Adrenal gland (tissue), 19 donors: ENCODE measurements at places on chromosomes 11 and 22. TPM values are rescaled to one million over a fixed set of nuclear protein-coding genes. Genes with fewer than 3 reads are reported as not detected.

GRCh38 chr11:65590240-65590738, 5.3 kb downstream of the KCNK7 start:
- H3K27me3 ChIP-seq: no peaks in the 10 kb centered on the region
- H3K27ac ChIP-seq: no peak overlapping the region
- peaks cover 32% of the 10 kb centered on the region for H3K4me1 ChIP-seq
- no peaks in the 10 kb centered on the region for H3K36me3 ChIP-seq

GRCh38 chr11:108958368-108959104, 293.7 kb downstream of the DDX10 start:
- H3K27ac ChIP-seq: no peak overlapping the region
- H3K4me3 ChIP-seq: no peak overlapping the region
- H3K4me1 ChIP-seq: peaks cover 14% of the 10 kb centered on the region
- no peaks in the 10 kb centered on the region for H3K27me3 ChIP-seq
- peak; percentile 41 for DNase-seq
- H3K36me3 ChIP-seq: no peaks in the 10 kb centered on the region

- no peaks in the 10 kb centered on the region for H3K36me3 ChIP-seq
- DNase-seq: no peak
- no peaks in the 10 kb centered on the region for H3K27me3 ChIP-seq
These were observed 793.3 kb downstream of the CNTN5 start for GRCh38 chr11:99814021-99814420.

DNA sequence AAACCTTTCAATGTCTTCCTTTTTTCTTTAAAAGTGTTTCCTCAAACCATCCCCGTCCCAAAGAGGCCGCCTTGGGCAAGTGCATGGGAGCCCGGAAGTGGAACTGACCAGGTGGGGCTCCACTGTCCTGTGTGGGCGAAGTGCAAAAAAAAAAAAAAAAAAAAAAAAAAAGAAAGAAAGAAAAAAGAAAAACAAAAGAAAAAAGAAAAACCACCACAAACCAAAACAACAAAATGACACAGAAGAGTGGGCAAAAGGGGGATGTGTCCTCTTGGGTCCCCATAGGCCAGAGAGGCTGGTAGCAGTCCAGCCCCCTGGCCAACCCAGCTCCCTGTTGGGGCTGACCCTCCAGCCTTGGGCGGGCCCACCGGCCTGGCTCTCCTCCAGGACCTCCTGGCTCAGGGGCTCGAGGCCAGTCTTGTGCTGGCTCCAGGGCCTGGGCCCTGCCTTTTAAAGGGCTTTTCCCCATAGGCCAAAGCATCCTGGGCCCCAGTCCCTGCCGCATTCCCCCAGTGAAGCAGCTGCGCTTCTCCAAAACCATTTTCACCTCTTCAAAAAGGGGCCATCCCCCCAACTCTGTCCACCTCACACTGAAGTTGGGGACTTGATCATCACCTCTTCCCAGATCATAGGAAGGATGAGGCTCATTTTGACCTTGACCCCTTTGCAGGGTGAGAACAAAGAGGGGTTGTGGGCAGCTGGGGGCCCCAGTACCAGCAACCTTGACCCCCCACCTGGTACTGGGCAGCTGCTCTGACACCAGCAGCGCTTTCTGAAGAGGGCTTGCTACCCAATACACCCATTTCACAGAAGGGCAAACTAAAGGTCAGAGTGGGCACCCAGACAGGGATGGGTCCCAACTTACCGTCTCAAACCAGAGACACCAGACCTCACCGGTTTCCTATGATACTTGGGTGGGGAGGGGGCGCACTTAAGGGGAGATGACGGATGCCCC, 9.4 kb downstream of the CBX6 start:
- H3K27ac ChIP-seq: no peak overlapping the region
- DNase-seq: peak; percentile 53
- peaks cover 20% of the 10 kb centered on the region for H3K36me3 ChIP-seq
- H3K4me1 ChIP-seq: peaks cover 10% of the 10 kb centered on the region
- H3K27me3 ChIP-seq: no peaks in the 10 kb centered on the region
- H3K4me3 ChIP-seq: no peak overlapping the region

DNA sequence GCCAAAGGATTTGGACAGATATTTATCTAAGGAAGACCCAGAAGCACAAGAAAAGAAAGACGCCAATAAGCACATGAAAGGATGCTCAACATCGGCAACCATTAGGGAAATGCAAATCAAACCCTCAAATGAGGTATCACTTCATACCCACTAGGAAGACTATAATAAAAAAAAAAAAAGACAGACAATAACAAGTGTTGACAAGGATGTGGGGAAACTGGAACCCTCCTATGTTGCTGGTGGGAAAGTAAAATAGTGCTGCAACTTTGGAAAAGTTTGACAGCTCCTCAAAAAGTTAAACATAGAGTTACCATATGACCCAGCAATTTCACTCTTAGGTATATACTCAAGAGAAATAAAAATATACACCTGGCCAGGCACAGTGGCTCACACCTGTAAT, 47.0 kb downstream of the MICAL3 start:
- H3K36me3 ChIP-seq: no peaks in the 10 kb centered on the region
- no peaks in the 10 kb centered on the region for H3K27me3 ChIP-seq
- H3K4me1 ChIP-seq: peaks cover 24% of the 10 kb centered on the region
- no peak overlapping the region for H3K27ac ChIP-seq

UCP3 gene
- total RNA-seq: 0.36 TPM
